ENCODE measurements at places on chromosomes 11 and 22.

- no peak for DNase-seq
Observed at GRCh38 chr11:35787626-35788025, 125.1 kb downstream of the TRIM44 start.

DNA sequence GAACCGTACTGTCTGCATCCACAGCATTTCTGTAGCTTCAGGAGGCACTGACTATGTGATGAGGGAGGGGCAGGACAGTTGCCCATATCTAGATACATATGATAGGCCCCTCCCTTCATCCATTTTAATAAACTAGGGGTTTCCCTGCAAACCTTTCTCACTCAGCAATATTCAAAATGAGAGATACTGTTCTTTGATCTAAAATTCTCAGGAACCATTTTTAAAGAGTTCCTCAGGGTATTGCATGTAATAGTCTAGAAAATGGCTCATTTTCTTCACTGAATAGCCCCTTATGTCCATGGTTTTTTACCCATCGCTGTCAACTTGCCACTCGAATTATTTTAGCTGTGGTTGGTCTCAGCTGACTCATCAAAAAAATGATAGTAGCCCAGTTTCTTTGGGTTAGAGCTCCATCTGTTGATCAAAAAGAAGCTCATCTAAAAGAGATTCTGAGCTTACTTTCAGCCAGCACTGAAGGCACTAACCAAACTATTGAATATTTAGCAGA is 37.0 kb upstream of the DNAJB7 start:
- DNase-seq, result no peak

- no peak for DNase-seq
Observed at GRCh38 chr22:16960220-16960883, 47.7 kb downstream of the GAB4 start.

DNA sequence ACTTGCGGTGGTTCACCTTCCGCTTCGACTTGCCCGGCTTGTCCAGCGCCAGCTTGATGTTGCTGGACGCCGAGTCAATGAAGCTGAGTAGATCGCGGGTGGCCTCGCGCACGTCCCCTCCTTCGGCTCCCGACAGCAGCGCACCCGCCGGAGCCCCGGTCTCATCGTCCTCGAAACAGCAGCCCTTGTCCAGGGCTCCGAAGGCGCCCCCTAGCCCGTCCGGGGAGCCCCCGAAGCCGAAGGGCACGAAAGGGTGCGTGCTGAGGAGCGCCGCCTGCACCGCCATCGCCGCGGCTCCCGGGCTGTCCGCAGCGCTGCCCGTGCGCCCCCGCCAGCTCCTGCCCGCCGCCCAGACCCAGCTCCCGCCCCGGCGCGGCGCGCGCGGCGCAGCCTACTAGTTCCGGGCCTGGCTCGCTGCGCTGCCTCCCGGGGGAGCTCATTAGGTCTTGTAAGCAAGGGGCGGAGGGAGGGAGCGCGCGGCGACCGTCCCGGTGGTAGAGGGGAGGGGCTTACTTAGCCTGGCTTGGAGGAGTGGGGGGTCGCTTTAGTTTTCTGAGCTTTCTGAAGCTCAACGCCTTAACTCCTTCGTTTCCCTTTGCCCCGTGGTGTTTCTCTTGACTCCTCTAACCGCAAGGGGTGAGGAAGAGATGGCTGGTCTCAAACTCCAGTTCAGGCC is at the start of gene FAM181B:
Gene FAM181B (minus strand): TSS at position 421 of the 676 bp plus-strand sequence. CDS start 135 bp downstream, at position 286.
- DNase-seq, result peak; percentile 63

DNA sequence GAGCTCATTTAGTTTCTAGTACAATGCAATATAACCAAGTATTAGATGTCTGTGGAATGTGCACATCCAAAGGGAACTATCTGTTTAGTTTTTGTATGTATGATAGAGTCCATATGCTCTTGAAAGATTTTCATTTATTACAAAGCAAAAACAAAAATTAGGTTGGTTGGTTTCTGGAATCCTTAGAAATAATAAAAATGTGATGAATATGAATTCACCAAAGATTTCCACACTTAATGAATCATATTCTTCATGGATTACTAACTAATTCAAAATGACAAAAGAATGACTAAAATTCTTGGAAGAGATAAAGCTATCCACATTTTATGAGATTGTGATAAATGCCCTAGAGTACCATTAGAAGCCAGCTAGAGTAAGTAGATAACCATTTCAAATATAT is 261.1 kb downstream of the SBF2 start:
- no peak for DNase-seq

- peak; percentile 19 for DNase-seq
Observed at GRCh38 chr11:96314326-96315020, 28.5 kb downstream of the MAML2 start.

GRCh38 chr11:69444381-69445130 is 36.9 kb upstream of the LINC01488 start:
- DNase-seq, result no peak

GRCh38 chr11:11448626-11449025 is 95.6 kb upstream of the CSNK2A3 start:
- no peak for DNase-seq

DNA sequence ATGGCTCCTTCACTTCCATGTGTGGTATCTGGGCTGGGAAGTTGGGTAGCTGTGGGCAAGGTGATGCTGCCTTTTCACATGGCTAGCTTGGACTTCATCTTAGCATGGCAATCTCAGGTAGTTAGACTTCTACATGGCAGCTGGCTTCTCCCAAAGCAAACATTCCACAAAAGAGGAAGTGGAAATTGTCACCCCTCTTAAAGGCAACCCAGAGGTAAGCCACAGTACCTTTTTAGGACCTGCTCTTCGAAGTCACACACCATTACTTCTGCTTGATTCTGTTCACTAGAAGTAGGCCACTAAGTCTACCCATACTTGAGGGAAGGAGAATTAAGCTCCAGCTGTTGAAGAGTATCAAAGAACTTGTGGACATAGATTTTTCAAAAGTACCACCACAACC is 25.9 kb downstream of the TUG1 start:
- DNase-seq, result no peak

DNA sequence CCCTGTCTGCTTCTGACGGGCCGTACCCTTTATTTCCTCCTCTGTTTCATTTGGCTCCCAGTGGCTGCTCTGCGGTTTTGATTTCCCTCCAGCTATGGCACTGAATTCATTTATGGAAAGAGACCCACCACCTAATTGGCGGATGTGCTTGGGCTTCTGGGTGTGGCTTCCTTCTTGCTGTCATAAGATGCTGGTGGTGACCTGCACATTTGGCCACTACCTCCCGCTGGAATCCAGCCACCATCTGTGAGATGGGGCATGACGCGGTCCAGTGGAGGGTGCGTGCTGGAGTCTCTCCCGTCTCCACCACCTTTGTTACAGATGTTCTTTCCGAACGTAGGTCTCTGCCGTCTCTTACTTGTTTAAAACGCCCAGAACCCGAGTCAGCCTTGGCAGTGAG is 47.7 kb upstream of the FADD start:
- no peak for DNase-seq

- no peak for DNase-seq
Observed at GRCh38 chr11:13111813-13112130, 102.7 kb downstream of the RASSF10 start.

DNA sequence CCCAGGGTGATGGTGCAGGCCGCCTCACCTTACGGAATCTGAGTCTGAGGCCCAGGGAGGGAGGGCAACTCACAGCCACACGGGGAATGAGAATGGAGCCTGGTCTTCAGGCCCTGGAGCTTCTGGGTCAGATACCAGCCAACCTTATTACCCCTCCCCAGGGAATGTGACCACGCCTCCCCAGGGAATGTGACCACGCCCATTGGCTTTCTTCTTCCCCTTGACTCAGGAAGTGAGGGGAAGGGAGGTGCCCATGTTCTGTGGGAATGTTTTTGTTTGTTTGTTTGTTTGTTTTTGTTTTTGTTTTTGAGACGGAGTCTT is 57.5 kb upstream of the RBFOX2 start:
- DNase-seq, result no peak

DNA sequence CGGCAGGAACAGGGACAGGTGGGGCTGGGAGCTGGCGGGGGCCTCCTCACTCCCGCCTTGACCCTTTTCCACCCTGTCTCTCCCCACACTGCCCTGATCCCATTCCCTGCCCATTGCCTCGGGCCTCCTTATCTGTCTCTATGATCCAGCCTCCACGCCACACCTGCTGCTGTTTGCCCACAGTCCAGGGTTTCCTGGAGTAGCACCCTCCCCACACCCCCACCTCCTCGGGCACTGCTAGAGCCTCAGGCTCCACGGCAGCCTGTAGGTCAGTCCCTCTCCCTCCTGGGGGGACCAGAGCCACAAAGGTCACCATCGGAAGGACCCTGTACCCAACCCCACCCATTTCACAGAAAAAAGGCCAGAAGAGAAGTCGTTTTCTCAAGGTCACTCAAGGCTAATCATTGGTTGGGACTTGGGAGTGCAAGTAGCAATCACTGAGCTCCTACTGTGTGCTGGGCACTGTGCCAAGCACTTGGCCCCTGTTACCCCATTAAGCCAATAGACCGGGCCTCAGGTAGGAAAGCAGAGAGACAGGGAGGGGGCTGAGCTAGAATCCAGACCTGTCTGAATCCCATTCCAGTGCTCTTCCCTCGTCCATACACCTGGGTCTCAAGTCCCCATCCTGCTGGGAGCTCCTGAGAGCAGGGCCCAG is 71.8 kb downstream of the PDE2A start:
- no peak for DNase-seq

- no peak for DNase-seq
Observed at GRCh38 chr11:1193326-1194230, 29.3 kb upstream of the MUC5B start.

- no peak for DNase-seq
Observed at GRCh38 chr22:19405652-19406051, 25.9 kb downstream of the HIRA start.

- no peak for DNase-seq
Observed at GRCh38 chr22:45402466-45402985, 10.9 kb downstream of the SMC1B start.

GRCh38 chr22:45064313-45065278 is 54.8 kb upstream of the PHF21B start:
- DNase-seq, result no peak

- no peak for DNase-seq
Observed at GRCh38 chr22:19599626-19600243, 75.5 kb upstream of the CLDN5 start.

DNA sequence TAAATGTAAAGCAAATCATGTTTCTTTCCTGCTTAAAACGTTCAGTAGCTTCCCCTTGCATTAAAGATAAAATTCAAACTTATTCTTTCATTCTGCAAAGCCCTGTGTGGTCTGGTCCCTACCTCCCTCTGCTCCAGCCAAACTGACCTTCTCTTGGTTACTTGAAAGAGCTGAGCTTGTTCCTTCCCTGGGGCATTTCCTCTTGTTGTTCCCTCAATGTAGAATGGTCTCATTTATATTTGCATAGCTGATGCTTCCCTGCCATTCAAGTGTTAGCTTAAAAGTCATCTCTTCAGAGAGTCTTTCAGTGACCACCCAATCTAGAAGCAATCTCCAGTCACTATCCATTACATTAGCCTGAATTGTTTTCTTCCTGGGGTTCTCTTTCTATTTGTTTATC is 1618.5 kb upstream of the TENM4 start:
- DNase-seq, result no peak

DNA sequence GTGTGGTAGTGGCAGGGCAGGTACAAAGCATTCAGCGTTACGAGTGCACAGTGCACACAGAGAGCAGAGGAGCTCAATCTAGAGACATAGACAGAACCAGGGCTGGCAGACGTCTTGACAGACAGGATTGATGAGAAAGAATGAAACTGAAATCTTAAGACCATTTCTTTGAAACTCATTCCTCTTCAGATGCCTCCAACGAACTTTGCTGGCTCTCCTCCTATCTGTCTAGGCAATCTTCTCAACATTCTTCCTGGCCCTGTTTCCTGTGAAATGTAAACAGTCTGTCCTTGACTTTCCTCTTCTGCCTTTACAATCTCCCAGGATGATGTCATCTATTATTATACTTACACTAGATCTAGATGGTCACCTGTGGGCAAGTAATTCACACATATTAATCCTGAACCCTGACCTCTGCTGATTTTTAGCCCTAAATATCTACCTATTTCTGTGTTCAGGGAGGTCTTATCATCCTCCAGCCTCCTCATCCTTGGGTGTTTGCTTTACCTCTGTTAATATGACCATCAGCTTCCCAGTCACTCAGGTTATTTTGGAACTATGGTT is 119.5 kb downstream of the ENTHD1 start:
- DNase-seq, result peak; percentile 43

GRCh38 chr22:41505511-41506220 is 36.7 kb downstream of the ACO2 start:
- no peak for DNase-seq

DNA sequence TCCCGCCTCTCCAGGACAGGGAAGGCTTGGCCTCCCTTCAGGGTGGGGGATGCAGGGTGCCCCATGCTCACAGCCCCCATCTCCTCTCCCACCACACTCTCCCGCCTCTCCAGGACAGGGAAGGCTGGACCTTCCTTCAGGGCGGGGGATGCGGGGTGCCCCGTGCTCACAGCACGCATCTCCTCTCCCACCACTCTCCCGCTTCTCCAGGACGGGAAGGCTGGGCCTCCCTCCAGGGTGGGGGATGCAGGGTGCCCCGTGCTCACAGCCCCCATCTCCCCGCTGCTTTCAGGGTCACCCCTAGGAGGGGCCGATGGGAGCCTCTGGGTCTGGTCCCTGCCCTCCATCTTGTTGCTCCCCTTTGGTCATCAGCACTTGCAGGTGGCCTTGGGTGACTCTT is 348.0 kb downstream of the CTTN start:
- no peak for DNase-seq

- DNase-seq, result no peak
Observed at GRCh38 chr11:119125821-119126220, 4.4 kb downstream of the HINFP start.

DNA sequence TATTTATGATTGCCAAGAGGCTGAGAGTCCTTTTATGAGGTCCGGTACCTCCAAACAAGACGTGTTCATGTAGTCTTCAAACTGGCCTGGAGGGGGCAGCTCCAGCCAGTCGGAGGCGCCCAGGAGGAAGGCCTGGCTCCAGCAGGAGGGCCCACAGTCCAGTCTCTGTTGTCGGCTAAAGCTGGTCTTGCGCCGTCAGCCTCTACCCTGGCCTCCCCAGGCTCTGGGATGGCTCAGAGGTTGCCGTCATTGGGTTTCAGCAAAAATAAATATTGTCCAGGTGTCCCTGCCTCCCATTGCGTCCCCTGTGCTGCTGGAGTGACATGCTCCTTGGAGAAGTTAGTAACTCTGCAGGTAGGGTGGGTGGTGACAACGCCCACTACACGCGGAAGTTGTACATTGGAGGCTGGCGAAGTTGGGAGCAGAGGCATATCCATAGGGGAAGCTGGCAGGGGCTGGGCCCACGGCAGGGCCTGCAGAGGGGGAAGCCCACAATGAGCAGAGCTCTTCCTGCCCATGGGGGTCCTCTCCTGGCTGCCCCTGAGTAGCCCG is 1.0 kb upstream of the SLC25A1 start:
- DNase-seq, result peak; percentile 57

DNA sequence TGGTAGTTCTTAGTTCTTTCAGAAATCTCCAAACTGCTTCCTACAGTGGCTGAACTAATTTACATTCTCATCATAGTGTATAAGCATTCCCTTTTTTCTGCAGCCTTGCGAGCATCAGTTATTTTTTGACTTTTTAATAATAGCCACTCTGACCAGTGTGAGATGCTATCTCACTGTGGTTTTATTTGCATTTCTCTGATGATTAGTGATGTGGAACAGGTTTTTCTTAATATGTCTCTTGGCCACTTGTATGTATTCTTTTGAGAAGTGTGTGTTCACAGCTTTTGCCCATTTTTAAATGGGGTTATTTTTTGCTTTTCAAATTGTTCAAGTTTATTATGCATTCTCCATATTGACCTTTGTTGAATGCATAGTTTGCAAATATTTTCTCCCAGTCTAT is 459.3 kb downstream of the NTM start:
- no peak for DNase-seq

GRCh38 chr11:27381238-27381666 is 18.2 kb upstream of the CCDC34 start:
- no peak for DNase-seq

- DNase-seq, result no peak
Observed at GRCh38 chr22:40331706-40332105, 14.6 kb upstream of the ADSL start.
